ENCODE measurements at places on chromosomes 1 and 21.

GRCh38 chr1:236065509-236066005 is 667 bp upstream of the NID1 start:
- DNase-seq, result no peak

GRCh38 chr1:41662061-41662764 is 177.7 kb upstream of the EDN2 start:
- no peak for DNase-seq

DNA sequence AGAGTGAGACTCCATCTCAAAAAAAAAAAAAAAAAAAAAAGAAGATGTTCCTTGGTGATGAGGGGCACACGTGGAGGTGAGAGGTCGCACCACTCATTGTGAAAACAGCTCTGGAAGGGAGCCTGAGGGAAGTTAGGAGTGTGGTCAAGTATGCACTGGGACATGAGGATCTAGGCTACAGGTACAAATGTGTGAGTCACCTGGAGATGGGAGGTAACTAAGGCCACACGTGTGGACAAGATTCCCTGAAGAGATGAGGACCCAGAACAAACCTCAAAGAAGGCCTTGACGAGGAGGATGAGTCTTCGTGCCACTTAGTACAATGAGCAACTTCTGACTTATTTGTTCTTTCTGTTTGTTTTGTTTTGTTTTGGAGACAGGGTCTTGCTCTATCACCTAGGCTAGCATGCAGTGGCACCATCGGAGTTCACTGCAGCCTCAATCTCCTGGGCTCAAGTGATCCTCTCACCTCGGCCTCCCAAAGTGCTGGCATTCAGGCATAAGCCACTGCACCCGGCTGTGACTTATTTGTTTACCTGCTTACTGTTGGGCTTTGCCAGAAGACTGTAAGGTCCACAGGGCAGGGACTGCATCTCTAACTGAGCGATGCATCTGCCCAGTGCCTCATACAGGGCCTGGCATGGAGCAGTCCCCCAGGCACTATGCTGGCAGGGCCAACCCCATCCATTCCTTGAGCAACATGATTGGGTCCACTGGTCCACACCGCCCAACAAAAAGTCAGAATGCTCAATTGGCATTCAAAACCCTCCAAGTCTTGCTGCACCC is 6.4 kb downstream of the ASAP3 start:
- DNase-seq, result no peak

- DNase-seq, result no peak
Measured at GRCh38 chr1:8509579-8509978, 191.7 kb downstream of the SLC45A1 start.

- no peak for DNase-seq
Measured at GRCh38 chr21:27145134-27145798, 178.4 kb upstream of the ADAMTS5 start.

All from vagina (tissue), 2 donors.